ENCODE measurements at places on chromosomes 16 and 17.

GRCh38 chr17:16158714-16159113, 56.6 kb downstream of the NCOR1 start:
- DNase-seq, result no peak
- no peaks in the 10 kb centered on the region for H3K36me3 ChIP-seq
- no peak overlapping the region for H3K27ac ChIP-seq
- no peaks in the 10 kb centered on the region for H3K4me1 ChIP-seq
- no peaks in the 10 kb centered on the region for H3K27me3 ChIP-seq

- H3K36me3 ChIP-seq, result no peaks in the 10 kb centered on the region
- H3K27me3 ChIP-seq, result no peaks in the 10 kb centered on the region
- no peaks in the 10 kb centered on the region for H3K4me1 ChIP-seq
- peak overlapping the region; percentile 63 for H3K27ac ChIP-seq
These were observed 1.2 kb downstream of the DUSP14 start for GRCh38 chr17:37490638-37491614.

DNA sequence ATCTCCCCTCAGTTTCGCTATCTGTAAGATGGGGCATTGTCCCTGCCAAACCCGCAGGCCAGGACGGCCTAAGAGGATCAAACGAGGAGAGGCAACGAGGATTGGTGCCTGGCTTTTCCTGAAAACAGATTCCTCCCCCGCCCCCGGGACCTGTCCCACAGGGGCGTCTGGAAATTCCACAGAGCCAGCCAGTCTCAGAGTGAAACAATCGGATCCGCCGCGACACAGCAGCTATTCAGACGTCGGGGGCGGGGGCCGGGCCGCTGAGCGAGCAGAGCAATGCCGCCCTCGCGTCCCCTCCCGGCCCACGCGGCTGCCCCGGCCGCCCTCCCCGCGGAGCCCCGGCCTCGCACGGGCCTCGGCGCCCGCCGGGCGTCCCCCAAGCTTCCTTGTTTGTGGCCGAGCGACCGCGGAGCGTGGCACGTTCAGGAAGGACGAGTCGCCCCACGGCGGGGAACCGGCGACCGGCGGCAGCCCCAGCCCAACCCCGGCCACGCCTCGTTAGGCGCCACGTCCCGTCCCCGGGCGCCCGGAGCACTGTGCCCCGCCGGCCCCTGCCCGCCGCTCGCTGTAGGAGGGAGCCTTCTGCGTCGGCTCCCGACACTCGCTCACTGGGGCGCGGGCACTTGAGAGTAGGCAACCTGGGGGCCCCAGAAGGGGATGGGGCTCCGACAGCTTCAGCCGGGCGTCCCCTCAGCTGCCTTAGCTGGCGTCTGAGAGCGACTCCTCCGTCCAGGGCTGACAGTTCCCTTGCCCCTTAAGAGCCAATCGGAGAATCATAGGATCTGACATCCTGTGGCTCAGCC, 29.6 kb upstream of the PHOSPHO1 start:
- H3K4me3 ChIP-seq, result peak overlapping the region; percentile 57
- H3K27ac ChIP-seq, result peak overlapping the region; percentile 57
- H3K4me1 ChIP-seq, result no peaks in the 10 kb centered on the region
- H3K36me3 ChIP-seq, result no peaks in the 10 kb centered on the region
- no peaks in the 10 kb centered on the region for H3K27me3 ChIP-seq
- peak; percentile 41 for DNase-seq

GRCh38 chr17:59427996-59428395, 96.5 kb downstream of the YPEL2 start:
- H3K4me3 ChIP-seq, result no peak overlapping the region
- DNase-seq, result no peak
- H3K27me3 ChIP-seq, result no peaks in the 10 kb centered on the region
- peak overlapping the region; percentile 28 for H3K27ac ChIP-seq

DNA sequence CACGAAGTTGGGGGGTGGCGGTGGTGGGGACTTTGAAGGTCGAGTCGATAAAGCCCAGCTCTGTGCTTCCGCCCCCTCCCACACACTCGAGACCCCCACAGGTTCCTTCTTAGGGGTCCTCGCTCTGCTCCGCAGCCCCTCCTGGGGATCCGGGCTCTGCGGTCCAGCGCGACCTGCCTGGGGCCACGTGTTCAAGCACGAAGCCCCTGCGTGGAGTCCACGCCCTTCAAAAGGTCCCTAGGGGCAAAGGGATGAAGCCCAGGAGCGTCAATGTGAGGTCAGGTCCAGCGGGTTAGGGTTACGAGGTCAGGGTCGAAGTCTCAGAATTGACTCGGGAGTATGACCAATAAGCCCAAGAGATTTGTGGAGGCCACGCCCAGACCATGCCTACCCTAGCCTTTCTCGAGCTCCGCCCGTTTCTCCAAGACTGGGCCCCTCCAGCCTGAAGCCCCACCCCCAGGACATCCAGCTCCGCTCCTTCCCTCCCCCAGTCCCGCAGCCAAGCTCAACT, 786 bp upstream of the CACNA1G start:
- peaks cover 53% of the 10 kb centered on the region for H3K27me3 ChIP-seq
- no peak overlapping the region for H3K27ac ChIP-seq
- H3K4me1 ChIP-seq, result peaks cover 22% of the 10 kb centered on the region
- peak overlapping the region; percentile 39 for H3K4me3 ChIP-seq

- H3K27ac ChIP-seq, result no peak overlapping the region
- H3K4me3 ChIP-seq, result no peak overlapping the region
- H3K27me3 ChIP-seq, result no peaks in the 10 kb centered on the region
These were observed 81.0 kb downstream of the TMEM100 start for GRCh38 chr17:55641676-55642081.

GRCh38 chr17:58242171-58242784, 3.9 kb downstream of the LPO start:
- no peaks in the 10 kb centered on the region for H3K36me3 ChIP-seq
- DNase-seq, result no peak
- no peaks in the 10 kb centered on the region for H3K4me1 ChIP-seq
- H3K4me3 ChIP-seq, result no peak overlapping the region

GRCh38 chr17:41263212-41263611, 2.0 kb upstream of the KRTAP9-6 start:
- H3K36me3 ChIP-seq, result no peaks in the 10 kb centered on the region
- H3K27me3 ChIP-seq, result no peaks in the 10 kb centered on the region
- H3K4me1 ChIP-seq, result no peaks in the 10 kb centered on the region
- no peak overlapping the region for H3K4me3 ChIP-seq
- no peak for DNase-seq

GRCh38 chr17:48576479-48577309, 1.5 kb downstream of the HOXB4 start:
- peaks cover 22% of the 10 kb centered on the region for H3K4me1 ChIP-seq
- H3K27ac ChIP-seq, result peak overlapping the region; percentile 70
- H3K27me3 ChIP-seq, result no peaks in the 10 kb centered on the region
- no peak for DNase-seq
- no peaks in the 10 kb centered on the region for H3K36me3 ChIP-seq

DNA sequence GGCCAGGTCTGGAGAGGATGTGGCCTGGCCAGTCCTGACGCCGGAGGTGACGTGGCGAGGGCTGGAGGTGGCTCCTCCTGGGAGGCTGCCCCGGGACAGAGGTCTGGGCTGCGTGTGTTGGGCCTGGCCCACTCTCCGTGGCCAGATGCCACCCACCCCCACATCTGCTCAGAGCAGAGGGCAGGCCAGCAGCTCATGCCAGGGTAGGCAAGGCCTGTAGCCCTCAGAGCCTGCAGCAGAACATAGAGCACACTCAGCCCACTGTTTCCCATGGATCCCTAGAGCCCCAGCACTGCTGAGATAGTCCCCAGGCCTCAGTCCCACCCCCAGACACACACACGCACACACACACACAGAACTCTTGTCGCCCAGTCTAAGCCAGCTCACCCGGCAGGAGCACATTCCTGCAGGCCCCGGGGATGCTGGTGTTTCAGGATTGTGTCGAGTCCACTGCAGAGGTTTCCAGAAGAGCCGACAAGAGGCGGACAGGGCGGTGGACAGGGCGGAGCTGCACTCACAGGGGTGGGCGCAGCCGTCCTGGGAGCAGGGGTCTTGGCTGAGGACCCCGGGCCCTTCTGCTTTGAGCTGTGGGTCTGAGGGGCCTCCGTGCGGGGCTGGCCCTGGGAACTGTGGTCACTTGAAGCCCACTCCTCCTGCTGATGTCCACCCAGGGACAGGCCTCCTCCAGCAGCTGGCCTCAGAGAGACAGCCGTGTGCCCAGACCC, 33.4 kb downstream of the SOX8 start:
- H3K4me1 ChIP-seq, result no peaks in the 10 kb centered on the region
- H3K27me3 ChIP-seq, result no peaks in the 10 kb centered on the region
- no peak overlapping the region for H3K4me3 ChIP-seq
- no peaks in the 10 kb centered on the region for H3K36me3 ChIP-seq
- no peak overlapping the region for H3K27ac ChIP-seq

- H3K36me3 ChIP-seq, result no peaks in the 10 kb centered on the region
- no peak overlapping the region for H3K27ac ChIP-seq
- H3K4me1 ChIP-seq, result no peaks in the 10 kb centered on the region
- H3K27me3 ChIP-seq, result no peaks in the 10 kb centered on the region
- H3K4me3 ChIP-seq, result no peak overlapping the region
- no peak for DNase-seq
These were observed 27.2 kb downstream of the HASPIN start for GRCh38 chr17:3750926-3751325.

- no peaks in the 10 kb centered on the region for H3K27me3 ChIP-seq
- no peak for DNase-seq
- peak overlapping the region; percentile 65 for H3K27ac ChIP-seq
- no peaks in the 10 kb centered on the region for H3K4me1 ChIP-seq
- no peak overlapping the region for H3K4me3 ChIP-seq
These were observed 18.8 kb upstream of the LITAF start for GRCh38 chr16:11605564-11605886.

DNA sequence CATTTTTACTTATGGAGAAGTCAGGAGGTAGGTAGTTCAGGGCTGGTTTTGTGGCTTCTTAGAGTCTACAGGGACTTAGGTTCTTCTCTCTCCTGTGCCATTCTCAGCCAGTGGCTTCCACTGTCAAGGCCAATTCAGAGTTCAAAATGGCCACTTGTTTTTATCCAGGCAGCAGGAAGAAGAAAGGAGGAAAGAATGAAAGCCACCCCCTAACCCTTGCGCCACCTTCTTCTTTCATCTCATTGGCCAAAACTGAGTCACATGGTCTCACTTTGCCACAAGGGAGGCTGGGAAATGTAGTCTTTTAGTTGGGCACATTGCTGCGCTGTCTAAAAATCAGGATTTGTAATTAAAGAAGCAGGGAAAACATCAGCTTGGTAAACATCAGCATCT, 60.8 kb upstream of the MED9 start:
- no peaks in the 10 kb centered on the region for H3K36me3 ChIP-seq
- no peaks in the 10 kb centered on the region for H3K4me1 ChIP-seq
- H3K27me3 ChIP-seq, result no peaks in the 10 kb centered on the region
- no peak overlapping the region for H3K4me3 ChIP-seq
- DNase-seq, result peak; percentile 37

DNA sequence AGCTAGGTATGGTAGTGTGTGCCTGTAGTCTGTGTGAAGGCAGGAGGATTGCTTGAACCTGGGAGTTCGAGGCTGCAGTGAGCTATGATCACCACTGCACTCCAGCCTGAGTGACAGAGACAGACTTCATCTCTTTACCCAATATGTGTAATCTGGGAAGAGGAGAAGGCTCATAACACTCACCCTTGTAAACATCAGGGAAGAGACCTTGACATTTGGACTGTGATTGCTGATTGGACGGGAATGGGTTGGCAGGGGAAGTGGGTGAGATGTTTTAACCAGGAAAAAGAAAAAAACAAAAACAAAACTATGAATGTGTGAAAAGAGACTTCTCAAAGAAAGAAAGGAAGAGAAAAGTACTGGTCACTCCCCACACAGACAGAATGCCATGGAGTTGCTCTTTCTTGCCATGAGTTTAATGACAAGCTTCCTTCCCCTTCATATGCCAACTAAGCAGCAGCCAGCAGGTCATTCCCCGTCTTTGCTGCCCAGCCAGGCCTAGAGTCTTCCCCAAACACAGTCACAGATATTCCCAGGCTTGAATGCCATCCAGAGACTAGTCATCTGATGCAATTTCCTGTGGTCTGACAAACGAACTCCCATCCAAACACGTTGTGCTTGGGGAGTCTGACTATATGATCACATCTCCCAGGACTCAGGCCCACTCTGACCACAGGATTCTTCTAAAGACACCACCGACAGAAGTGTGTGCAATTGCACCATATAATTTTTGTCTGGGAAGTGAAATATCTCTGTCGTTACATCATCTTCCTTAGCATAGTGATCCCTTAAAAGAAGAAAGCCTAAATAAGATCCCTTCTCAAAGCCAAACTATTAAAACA, 3.6 kb upstream of the XAF1 start:
- H3K4me3 ChIP-seq, result no peak overlapping the region
- DNase-seq, result no peak
- no peaks in the 10 kb centered on the region for H3K27me3 ChIP-seq
- H3K36me3 ChIP-seq, result no peaks in the 10 kb centered on the region

DNA sequence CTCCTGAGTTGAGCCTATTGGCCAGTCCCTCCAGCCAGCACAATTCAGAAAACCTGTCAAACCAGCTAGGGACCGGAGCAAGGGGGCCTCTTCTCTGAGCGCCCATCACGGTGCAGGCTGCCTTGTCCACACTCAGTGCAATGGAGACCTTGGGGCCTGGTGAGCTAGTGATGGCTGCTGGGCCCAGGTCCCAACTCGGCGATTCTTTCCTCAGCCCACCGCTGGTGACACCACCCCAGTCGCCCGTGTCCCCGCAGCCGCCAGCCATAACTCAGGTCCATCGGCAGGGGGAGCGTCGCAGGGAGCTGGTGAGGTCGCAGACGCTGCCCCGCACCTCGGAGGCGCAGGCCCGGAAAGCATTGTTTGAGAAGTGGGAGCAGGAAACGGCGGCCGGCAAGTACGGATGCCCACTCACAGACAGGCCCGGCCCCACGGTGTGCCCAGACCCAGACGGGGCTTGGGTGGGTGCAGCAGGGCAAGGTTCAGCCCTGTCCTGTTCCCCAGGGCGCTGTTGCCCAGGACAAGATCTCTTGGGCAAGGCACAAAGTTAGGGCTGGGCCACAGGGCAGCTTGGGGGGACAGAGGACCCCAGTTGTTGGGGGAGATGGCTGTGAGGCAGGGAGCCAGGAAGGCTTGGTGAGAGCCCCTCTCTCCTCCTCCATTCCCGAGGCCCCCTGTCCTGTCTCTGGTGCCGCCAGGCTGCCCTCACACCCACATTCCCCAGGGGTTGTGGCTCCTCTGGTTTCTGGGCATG, 10.8 kb downstream of the SMTNL2 start:
- no peaks in the 10 kb centered on the region for H3K4me1 ChIP-seq
- no peaks in the 10 kb centered on the region for H3K27me3 ChIP-seq
- H3K27ac ChIP-seq, result no peak overlapping the region
- H3K36me3 ChIP-seq, result no peaks in the 10 kb centered on the region
- DNase-seq, result peak; percentile 39

- no peaks in the 10 kb centered on the region for H3K36me3 ChIP-seq
- no peaks in the 10 kb centered on the region for H3K27me3 ChIP-seq
- no peak overlapping the region for H3K27ac ChIP-seq
- DNase-seq, result no peak
- no peak overlapping the region for H3K4me3 ChIP-seq
These were observed 33.2 kb upstream of the MEAK7 start for GRCh38 chr16:84537491-84538151.

GRCh38 chr17:13253733-13254410, 236.0 kb upstream of the ELAC2 start:
- no peak overlapping the region for H3K4me3 ChIP-seq
- H3K36me3 ChIP-seq, result no peaks in the 10 kb centered on the region

GRCh38 chr16:89565506-89566372, 5.3 kb downstream of the RPL13 start:
- H3K27ac ChIP-seq, result no peak overlapping the region
- no peaks in the 10 kb centered on the region for H3K27me3 ChIP-seq
- H3K36me3 ChIP-seq, result peaks cover 18% of the 10 kb centered on the region
- no peak overlapping the region for H3K4me3 ChIP-seq
- DNase-seq, result peak; percentile 78
- peaks cover 18% of the 10 kb centered on the region for H3K4me1 ChIP-seq

GRCh38 chr17:47945529-47946508, 4.4 kb downstream of the PNPO start:
- H3K27ac ChIP-seq, result peak overlapping the region; percentile 86
- peaks cover 9% of the 10 kb centered on the region for H3K4me1 ChIP-seq
- no peaks in the 10 kb centered on the region for H3K36me3 ChIP-seq
- no peaks in the 10 kb centered on the region for H3K27me3 ChIP-seq
- DNase-seq, result no peak
- H3K4me3 ChIP-seq, result no peak overlapping the region
